ENCODE measurements at places on chromosomes 16 and 17. TPM values are rescaled to one million over a fixed set of nuclear protein-coding genes. Genes with fewer than 3 reads are reported as not detected.

CA4 gene
- 6.8 TPM for polyA plus RNA-seq

RAB37 gene
- polyA plus RNA-seq: 6.1 TPM

PERCC1 gene
- not detected for polyA plus RNA-seq

SHCBP1 gene
- polyA plus RNA-seq: 5.7 TPM
